ENCODE measurements at places on chromosomes 11 and 22.

DNA sequence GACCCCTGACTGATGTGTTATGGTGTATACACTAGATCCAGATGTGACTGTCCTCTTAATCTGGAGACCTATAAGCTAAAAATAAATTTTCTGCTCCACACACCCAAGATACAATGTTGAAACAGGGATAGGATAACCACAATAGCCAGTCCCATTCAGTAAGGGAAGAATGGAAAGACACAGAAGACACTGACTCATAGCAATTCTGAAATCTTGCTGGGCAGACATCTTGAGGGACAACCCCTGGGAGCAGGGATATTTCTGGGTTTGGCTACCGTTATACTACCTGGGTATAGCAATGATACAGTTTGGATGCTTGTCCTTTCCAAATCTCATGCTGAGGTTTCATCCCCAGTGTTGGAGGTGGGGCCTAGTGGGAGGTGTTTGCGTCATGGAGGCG, 93.9 kb downstream of the BUD13 start:
- DNase-seq, result no peak

- no peak for DNase-seq
These were observed 114.2 kb downstream of the EFCAB6 start for GRCh38 chr22:43697894-43698293.

DNA sequence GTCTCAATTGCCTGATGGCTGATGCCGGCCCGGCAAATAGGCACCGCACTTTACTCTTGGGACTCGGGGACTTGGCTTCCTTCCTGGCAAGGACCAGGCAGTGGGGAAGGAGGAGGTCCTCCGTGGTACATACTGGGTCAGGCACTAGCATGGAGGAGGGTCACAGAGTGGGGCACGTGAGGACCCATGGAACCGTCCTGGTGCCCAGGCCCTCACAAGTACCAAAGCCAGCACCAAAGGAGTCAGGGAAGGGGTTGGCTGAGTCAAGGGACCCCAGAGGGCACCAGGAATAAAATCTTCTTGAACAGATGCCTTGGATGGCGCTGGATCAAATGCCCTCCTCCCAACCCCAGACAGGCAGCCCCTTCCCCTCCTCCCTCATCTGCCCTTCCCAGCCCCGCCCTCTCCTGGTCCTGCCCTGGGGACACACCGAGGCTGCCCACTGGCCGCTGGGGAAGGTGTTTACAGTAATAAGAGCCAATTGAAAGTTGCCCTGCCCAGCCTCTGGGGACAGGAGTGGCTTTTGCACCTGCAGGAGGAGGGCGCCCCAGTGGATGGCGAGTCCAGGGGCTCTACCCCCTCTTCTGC, 5.6 kb upstream of the CARNS1 start:
- DNase-seq, result no peak

- DNase-seq, result no peak
These were observed 43.6 kb downstream of the IGF2 start for GRCh38 chr11:2095542-2095941.

DNA sequence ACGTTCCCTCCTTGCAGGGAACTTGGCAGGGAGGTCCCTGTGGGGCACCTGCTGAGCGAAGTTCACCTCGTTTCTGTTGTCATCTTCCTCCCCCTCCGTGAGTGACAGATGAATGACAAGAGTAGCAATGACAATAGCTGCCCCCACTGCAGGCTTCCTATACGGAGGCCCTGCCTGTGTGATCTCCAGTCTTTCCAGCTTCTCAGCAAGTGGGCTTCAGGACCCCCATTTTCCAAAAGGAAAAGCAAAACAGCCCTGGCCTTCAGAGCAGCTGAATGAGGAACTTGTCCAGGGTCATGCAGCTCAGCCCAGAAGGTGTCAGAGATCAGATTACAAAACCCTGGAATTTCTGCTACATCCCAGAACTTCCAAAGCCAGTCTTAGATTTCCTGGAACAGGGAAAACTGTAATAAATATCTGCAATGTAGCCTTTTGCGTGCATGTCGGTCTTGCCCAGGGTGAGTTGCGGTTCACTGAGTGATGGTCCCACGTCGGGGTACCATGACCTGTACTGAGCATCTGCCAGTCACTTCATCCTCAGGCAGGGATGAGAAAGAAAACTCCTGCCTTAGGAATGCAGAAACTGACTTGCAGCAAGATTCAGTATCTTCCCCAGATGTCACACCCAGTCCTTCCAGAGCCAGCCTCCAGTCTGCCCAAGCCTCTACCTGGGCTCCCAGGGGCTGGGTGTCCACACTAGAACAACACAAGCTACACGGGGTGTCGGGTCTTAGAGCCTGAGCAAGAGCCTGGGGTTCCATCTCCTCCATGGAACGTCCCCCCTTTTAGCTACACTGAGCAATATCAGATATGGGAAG, 1457.0 kb downstream of the BRD1 start:
- no peak for DNase-seq

DNA sequence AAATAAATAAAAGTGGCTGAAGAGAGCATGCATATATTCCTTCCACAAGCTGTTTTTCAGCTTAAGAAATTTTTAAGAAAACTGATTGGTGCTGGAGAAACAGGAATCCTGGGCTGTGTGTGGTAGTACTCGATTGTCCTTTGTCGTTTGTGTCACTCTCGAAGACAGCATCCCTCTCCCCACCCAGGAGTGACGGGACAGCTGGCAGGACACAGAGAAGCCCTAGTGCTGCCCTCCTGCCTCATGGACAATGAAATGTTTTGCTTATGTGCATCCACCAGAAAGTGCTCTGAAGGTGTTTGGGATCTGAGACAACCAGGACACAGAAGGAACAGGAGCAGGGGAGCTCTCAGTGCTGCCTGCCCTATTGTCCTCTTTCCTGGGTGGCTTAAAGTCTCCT, 12.8 kb downstream of the PLAAT4 start:
- DNase-seq, result no peak

DNA sequence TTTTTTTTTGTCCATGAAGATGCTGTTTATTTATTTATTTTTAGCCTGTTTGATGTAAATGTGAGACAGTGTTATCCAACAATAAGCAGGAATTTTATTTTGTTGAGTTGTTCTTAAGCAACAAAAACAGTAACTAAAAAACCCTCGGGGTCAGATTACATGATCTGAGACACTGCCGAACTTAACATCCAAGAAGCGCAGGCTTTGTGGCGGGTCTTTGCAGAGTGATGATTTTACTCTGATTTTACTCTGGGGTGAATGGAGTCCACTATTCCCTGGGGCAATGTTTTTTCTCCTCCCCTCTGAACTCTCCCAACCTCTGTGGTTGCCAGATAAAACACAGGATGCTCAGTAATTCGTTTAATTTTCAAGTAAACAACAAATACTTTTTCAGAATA, 450.1 kb upstream of the B3GAT1 start:
- no peak for DNase-seq

DNA sequence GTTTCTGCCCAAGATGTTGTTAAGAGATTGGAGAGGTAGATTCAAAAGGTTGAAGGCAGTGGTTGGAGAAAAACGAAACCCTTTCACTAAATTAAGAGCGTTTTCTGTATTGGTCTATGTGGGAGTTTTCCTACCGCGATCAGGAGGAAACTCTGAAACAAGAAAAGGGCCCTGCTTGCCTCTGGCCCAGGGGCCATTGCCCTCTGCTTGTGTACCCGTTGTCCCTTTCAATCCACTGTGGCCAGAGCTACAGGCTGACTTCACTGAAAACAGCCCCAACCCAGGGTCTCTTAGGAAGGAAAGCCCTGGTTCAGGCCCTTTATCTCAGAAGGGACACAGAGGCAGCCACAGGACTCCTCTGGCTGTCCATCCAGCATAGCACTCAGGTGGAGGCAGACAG, 99.1 kb downstream of the CSNK2A3 start:
- no peak for DNase-seq

GRCh38 chr22:20600137-20600673, 92.8 kb downstream of the MED15 start:
- no peak for DNase-seq

GRCh38 chr11:40140560-40140959, 1318.9 kb downstream of the LRRC4C start:
- no peak for DNase-seq

DNA sequence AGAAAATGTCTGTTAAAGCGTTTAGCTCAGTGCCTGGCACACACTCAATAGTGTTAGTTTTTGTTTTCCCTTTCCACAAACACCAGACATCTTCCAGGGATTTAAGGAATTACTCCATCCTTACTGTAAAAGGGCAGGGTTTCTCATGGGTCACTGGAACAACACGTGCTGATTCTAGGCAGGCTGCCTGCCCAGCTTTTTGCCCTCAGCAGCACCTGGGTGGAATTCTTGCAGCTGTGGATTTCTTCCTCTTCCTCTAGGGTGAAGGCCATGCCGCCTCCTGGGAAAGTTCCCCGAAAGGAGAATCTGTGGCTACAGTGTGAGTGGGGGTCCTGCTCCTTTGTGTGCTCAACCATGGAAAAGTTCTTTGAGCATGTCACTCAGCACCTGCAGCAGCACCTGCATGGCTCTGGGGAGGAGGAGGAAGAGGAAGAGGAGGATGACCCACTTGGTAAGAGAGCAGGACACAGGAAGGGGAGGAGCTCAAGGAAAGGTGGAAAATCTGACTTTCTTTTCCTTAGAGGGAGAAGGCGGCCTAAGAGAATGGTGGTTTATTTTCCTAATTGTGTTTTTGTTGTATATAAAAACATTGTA, 5.4 kb downstream of the HINFP start:
- no peak for DNase-seq

- DNase-seq, result no peak
These were observed 67.3 kb downstream of the IMMP1L start for GRCh38 chr11:31442086-31442485.

GRCh38 chr22:32810555-32811133, 9.1 kb downstream of the TIMP3 start:
- no peak for DNase-seq

GRCh38 chr11:42593441-42593840, 718.4 kb upstream of the API5 start:
- DNase-seq, result no peak

GRCh38 chr22:44913198-44913983, 96.4 kb downstream of the PHF21B start:
- DNase-seq, result no peak

DNA sequence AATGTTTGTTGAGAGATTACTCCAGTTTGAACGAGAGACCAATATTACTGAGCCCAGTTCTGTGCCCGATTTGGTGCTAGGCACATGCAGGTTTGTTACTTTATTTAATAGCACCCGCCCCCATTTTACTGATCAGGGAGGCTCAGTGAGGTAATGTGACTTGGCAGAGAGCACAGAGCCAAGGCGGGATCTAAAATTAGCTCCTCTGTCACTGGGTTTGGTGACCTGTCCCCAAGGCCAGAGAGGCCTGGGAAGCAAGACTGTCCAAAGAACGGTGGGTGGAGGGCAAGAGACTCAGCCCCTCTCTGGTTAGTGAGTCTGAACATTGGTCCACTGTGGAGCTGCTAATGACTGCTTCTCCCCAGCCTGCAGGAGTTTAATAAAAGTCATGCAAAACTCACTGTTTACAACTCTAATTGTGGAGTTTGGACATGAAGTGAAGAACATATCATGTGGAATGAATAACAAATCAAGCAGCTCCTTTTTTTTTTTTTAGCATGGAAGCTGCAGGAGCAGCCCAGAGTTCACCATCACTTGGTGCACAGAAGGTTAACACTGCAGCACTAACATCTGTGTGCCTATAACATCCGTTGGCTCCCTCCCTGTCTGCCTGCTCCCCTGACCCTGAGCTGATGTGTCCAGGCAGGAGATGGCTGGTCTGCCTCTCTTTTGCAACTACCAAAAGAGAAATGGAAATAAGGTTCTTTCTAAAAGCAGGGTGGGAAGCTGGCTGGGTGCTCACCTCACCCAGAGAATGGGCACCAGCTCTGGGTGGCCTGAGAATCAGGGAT, 39.0 kb downstream of the CSNK2A3 start:
- DNase-seq, result no peak

- DNase-seq, result peak; percentile 46
These were observed 65.9 kb upstream of the PICALM start for GRCh38 chr11:86134580-86135318.

DNA sequence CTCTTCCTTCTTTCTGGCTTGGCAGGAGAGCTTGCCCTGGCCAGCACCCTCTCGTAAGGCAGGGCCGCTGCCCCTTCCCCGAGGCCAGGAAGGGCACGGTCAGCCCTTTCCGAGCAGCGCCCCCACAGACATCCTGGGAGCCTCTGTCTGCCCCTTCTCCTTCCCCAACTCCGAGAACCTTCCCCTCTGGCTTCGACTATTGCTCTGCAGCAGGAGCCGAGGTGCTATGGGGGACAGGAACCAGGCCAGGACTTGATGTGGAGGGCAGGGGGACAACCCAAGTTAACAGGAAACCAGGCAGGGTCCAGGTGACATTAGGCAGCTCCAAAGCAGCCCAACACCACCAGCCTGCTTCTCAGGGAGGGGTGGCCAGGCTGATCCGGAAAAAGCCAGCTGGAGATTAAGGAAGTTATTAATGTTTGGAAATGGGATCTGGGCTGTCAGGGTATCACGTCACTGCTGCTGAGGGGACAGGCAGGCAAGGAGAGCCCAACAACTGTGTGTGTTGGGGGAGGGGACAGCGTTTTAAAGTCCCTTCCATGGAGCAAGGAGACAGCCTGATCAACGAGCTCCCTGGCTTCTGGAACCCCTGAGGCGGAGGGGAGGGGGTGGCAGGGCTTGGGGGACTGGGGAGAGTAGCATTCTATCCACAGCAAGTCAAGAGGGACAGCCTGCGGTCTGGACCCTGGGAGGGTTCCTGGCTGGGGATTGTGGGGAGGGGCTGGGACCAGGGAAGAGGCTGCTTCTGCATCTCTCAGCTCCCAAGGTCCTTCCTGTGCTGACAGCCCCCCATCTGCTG, 27.3 kb downstream of the SYT7 start:
- no peak for DNase-seq

- peak; percentile 70 for DNase-seq
These were observed 83.9 kb downstream of the RRAS2 start for GRCh38 chr11:14275076-14275475.

- DNase-seq, result no peak
These were observed 109.9 kb upstream of the CLMP start for GRCh38 chr11:123304828-123305466.

- DNase-seq, result no peak
These were observed 86.1 kb downstream of the GRIA4 start for GRCh38 chr11:105696000-105696399.

DNA sequence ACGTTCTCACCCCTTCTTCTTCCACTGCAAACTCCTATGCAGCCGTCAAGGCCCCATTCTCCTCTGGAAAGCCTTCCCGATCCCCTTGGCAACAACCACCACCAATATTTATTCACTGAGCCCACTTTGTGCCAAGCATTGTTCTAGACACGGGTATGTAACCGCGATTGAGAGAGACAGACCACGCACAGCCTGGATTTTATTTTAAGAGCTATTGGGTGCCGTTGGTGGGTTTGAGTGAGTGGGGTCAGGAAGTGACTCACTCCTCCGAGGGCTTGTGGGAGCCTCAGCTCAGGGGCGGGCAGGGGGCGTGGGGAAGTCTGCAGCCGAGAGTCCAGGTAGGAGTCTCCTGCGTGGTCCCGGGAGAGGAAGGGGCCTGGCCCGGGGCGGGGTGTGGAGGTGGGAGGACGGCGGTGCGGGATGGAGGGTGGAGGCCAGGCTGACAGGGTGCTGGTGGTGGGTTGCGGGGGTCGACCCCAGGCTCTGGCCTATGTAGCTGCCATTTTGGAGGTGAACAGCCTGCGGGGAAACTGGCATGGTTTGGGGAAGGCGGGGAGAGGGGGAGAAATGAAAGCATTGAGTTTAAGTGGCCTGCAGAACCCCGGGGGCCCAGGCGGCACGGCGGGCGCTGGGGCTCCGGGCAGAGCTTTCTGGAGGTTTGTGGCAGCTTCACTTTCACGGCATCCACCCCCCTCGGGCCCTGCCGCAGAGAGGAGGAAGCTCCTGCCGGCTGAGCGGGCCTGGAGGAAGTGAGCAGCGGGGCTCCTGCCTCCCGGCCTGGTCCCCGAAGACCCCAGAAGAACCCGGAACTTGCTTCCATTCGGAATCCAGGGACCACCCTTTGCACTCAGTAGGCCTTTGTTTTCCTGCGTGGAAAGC, 547 bp downstream of the PARVG start:
- no peak for DNase-seq

GRCh38 chr11:47257517-47258316, at the start of gene NR1H3:
Gene NR1H3 (plus strand): TSS chr11:47257996. CDS start chr11:47259217, 1,221 bp downstream.
- DNase-seq, result peak; percentile 77
